GM12892 (cell line): ENCODE measurements at places on chromosomes 6 and 20.

- no peak for DNase-seq
Observed at GRCh38 chr20:23365390-23366165, 3.6 kb downstream of the GZF1 start.

GRCh38 chr20:5180933-5181332 is 54.1 kb downstream of the CDS2 start:
- no peak for DNase-seq

GRCh38 chr6:146741609-146742008 is 142.8 kb downstream of the ADGB start:
- no peak for DNase-seq

DNA sequence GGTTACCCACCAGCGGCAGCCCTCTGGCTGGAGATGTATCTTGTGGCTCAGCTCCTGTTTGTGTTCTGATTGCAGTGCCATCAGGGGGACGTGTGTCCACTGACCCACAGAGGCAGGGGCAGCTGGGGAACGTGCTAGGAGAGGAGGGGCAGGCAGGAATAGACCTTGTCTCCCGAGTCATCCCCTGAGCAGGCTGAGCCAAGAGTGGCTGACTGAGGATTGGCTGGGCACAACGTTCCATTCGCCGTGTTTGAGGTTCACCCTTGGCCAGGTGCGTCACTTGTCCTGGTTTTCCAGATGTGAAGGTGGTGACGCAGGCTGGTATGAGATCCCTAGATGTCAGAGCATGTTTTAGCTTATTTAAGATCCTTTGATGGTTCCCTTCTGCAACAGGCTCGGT is 57.7 kb downstream of the ADNP start:
- no peak for DNase-seq

DNA sequence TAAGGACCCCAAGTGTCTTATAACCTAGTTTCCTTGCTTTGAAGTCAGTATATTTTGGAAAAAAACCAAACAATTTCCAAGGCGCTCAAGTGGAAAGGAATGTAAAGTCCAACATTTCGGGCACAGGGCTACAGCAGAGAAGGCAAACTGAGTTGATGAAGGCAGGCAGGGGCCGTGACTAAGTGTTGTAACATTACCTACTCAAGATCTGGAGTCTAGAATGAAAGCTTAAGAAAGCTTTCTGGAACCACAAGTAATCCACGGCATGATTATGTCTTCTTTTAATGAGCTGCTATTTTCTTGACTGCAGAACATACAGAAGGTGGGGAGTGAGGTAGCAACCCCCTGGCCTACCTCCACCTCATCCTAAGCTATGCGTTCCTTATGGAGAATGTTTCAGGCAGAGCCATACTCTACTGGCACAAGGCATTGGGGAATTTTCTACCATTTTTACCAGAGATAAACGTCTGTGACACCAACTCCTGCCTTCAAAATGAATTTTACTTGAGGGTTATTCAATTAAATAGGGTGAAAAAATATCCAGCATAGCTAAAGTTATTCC is 4.3 kb downstream of the PPP1R10 start:
- DNase-seq, result no peak

DNA sequence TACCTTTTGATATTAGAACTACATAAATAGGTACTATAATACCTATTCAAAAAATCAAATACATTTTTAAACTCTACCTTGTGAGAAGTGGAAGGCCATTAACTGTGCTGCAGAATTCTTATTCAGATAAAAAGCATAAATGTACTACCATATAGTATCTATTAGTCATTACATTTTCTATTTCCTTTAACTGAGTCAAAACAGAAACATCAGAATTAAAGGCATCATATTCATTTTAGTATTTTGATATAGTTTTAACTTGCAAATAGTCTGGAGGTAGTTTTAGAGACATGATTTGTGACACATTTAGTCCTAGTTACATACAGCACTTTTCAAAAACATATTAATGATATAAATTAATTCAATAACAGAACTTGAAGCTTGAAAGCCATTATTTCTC is 39.9 kb upstream of the TAB2 start:
- DNase-seq, result no peak

DNA sequence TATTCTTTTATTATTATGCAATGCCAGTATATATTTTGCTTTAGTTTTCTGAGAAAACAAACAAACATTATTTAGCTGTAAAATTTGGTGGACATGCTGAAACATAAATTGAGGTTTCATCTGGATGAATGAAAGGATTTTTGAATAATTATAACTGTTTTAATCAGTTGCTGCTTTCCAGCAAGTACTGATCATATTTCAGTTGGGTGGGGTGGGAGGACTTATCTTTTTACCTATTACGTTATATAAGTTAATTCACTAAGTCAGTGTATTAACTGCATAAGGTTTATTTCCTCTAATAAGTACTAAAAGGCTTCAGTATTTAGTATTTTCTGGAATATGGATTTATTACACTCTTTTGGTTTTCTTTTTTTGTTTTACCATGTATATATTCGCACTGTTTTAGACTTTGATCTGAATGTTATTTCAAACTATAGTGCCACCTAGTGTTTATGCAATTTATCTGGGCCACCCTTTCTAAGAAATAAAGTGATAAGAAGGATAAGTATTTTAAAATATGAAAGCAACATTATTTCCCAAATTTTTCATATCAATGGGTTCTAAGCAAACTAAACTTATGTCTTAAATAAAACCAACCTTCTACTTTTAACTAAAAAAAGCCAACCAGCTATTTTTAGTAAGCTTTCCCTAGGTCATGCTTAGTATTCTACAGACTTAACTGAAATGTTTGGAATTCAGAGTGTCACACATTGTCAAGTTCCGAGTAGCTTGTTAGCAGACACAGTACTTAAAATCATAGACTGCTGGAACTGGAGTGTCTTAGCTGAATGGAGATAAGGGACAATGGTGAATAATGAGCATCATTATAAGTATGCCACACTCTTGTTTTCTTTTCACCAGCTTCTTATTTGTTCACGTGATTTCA is 105.4 kb upstream of the MCHR2 start:
- no peak for DNase-seq

GRCh38 chr6:152184573-152184916 is 377.1 kb downstream of the ESR1 start:
- no peak for DNase-seq

- DNase-seq, result no peak
Observed at GRCh38 chr20:40809361-40809760, 120.3 kb upstream of the MAFB start.

DNA sequence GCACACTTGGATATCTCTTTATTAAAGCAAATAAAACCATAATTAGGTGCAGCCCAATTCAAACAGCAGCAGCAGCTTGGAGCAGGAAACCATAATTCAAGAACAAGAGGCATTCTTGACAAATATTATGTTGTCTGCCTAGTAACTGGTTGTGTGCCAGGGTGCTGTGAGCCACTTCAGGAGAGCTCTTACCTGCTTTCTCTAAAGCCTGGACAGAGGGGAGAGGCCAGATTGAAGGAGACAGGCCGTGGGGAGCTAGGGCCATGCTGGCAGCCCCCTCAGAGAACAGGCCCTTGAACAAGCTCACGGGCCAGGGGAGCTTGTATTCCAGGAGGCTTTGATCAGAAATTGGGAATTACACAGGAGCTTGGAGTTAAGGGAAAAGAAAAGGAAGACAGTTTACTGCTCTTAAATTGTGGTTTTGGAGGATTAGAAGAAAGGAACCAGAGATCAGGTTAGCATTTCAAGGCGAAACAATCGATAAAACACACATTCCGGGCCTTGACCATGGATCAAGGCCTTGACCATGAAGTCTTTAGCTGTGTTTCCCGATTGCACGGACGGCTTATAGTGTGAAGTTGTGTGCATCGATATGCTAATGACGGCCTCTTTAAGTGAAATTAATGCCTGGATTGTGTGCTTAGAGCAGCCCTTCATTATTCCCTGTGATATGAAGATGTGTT is 69.8 kb upstream of the NKX2-2 start:
- DNase-seq, result no peak

- no peak for DNase-seq
Observed at GRCh38 chr20:11056414-11056813, 382.6 kb upstream of the JAG1 start.

- DNase-seq, result no peak
Observed at GRCh38 chr6:36633915-36634314, 39.8 kb downstream of the SRSF3 start.

GRCh38 chr6:31086788-31087440 is 25.5 kb downstream of the C6orf15 start:
- DNase-seq, result no peak

DNA sequence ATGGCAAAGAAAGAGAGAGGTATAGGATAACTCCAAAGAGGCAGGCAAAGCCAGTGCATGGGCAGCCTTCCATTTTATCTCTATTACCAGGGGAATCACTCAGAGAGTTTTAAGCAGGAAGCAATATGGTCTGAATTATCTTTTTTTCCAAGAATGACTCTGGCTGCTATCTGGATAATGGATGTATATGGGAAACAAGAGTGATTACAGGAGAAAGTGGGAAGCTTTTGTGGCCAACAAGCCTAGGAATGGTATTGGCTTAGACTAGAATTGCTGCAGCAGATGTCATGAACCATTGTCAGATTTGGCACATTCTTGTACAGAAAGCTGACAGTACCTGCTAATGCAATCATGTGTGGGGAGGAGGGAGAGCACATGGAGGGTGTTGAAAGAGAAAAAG is 73.0 kb upstream of the BTBD3 start:
- DNase-seq, result no peak

GRCh38 chr20:555976-556385 is 12.4 kb upstream of the CSNK2A1 start:
- no peak for DNase-seq

- no peak for DNase-seq
Observed at GRCh38 chr6:7229376-7230326, 83.3 kb downstream of the SSR1 start.

DNA sequence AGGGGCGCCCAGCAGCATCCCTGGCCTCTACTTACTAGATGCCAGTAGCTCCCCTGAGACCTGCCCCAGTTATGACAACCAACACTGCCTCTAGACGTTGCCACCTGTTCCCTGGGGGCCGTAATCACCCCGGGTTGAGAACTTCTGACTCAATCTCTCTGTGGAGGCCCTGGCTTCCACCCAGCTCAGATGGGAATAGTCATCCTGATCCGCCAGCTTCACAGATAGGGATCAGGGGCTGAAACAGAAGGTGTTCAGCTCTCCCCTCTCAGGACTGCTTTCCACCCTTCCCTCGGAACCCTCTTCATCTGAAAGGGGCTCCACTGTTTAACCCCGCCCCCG is 3.3 kb downstream of the CAPN11 start:
- no peak for DNase-seq

- no peak for DNase-seq
Observed at GRCh38 chr6:29947077-29947980, 5.0 kb downstream of the HLA-A start.
